ENCODE measurements at places on chromosomes 16 and 17. TPM values are rescaled to one million over a fixed set of nuclear protein-coding genes. Genes with fewer than 3 reads are reported as not detected.

DNA sequence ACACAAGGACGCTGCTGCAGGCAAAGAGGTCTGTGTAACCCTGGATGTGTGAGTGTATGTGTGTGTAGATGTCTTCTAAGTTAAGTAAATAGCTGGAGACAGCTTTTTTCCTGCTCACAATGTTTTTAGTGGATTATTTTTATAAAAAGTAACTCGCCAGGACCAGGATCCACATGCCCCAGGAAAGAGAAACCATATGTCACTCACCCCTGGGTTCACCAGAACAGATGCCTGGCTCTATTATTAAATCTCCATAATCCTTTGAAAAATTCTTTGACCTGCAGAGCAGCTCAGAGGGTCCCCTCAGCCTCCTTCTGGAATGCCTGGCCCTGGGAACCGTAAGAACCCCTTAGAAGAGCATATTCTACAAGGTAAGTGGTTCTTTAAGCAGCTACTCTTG, 18.0 kb downstream of the ABCC12 start:
- H3K4me3 ChIP-seq: no peak overlapping the region
- H3K36me3 ChIP-seq: no peaks in the 10 kb centered on the region
- no peaks in the 10 kb centered on the region for H3K27me3 ChIP-seq
- peaks cover 25% of the 10 kb centered on the region for H3K4me1 ChIP-seq
- no peak for DNase-seq

GRCh38 chr17:81252987-81253329, 13.8 kb downstream of the NDUFAF8 start:
- H3K27me3 ChIP-seq: no peaks in the 10 kb centered on the region
- no peak for DNase-seq
- peaks cover 7% of the 10 kb centered on the region for H3K36me3 ChIP-seq
- H3K27ac ChIP-seq: no peak overlapping the region
- H3K4me1 ChIP-seq: peaks cover 11% of the 10 kb centered on the region

The ANKS4B gene
- 0.78 TPM for total RNA-seq

- H3K27me3 ChIP-seq: no peaks in the 10 kb centered on the region
- no peak for DNase-seq
- no peaks in the 10 kb centered on the region for H3K36me3 ChIP-seq
- H3K4me3 ChIP-seq: no peak overlapping the region
These were observed 548.5 kb upstream of the SOX9 start for GRCh38 chr17:71572343-71572742.

The PSMD11 gene
- total RNA-seq: 18.9 TPM

The ABCC6 gene
- total RNA-seq: 19.4 TPM

The CACNA1H gene
- total RNA-seq: 15.2 TPM

The DLX4 gene
- not detected for total RNA-seq

DNA sequence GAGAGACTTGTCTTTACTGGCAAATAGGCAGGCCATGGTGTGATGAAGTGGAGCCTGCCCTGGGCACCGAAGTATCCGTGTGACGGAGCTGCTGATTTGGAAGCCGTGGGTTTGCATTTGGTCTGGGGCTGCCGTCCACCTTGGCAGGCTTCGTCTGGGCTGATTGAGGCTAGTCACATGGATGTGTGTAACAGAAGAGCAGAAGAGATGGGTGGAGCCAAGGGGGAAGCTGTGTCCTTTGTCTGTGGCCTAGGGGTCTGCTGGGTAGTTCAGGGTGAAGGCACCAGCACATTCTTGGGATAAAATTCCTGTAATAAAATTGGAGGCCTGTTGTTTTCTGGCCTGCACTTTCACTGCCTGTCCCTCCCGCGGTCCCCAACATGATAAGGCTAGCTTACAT, 106.1 kb downstream of the AATF start:
- no peaks in the 10 kb centered on the region for H3K27me3 ChIP-seq
- H3K4me1 ChIP-seq: no peaks in the 10 kb centered on the region
- no peak overlapping the region for H3K27ac ChIP-seq
- no peak overlapping the region for H3K4me3 ChIP-seq

The NRN1L gene
- total RNA-seq: not detected

DNA sequence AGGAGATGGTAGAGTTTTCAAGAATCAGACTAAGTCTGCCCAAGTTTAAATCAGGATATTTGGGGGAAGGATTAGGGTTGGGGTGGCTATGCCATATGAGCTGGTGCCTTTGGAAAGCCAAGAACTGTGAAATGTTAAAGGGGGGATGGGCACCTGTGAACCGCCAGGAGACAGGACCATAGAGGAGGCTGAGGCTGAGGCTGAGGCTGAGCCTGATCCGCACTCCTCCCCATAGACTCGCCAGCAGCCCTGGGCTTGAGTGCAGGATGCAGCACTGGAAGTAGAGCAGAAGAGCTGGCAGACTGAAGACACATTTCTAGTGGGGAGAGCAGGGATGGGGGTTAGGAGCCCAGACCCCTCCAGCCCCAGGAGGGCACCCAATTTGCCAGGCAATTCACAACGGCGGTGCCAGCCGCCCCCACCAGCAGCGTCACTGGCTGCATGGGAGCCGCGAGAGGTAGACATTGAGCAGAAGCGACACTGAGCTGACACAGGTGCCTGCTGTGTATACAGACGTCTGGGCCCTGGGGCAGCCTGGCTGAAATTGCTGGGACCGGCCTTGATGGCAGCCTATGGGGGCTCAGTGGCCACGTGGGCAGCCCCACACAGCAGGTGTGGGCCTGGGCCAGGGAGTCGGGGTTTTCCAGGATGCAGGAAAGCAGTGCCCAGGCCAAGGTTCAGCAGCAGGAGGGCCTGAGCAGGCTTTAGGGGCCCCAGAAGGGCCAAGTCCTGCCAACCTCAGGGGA, 9.2 kb downstream of the PIMREG start:
- no peaks in the 10 kb centered on the region for H3K36me3 ChIP-seq
- no peak overlapping the region for H3K27ac ChIP-seq
- H3K27me3 ChIP-seq: no peaks in the 10 kb centered on the region

DNA sequence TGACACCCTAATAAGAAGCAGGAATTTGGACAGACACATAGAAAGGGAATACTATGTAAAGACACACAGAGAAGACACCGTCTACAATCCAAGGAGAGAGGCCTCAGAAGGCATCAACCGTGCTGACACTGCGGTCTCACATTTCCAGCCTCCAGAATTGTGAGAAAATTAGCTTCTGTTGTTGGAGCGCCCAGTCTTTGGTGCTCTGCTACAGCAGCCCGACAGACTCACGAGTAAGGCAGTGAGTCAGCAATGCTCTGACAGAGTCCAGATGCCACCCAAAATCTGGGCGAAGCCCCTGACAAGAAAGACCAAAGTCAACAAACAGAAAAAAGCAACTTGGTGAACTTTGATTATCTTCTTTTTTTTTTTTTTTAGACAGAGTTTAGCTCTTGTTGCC, 32.5 kb upstream of the RAI1 start:
- H3K4me1 ChIP-seq: no peaks in the 10 kb centered on the region
- no peaks in the 10 kb centered on the region for H3K27me3 ChIP-seq
- H3K36me3 ChIP-seq: no peaks in the 10 kb centered on the region

- DNase-seq: no peak
- no peaks in the 10 kb centered on the region for H3K27me3 ChIP-seq
- H3K36me3 ChIP-seq: no peaks in the 10 kb centered on the region
- no peaks in the 10 kb centered on the region for H3K4me1 ChIP-seq
These were observed 378.7 kb downstream of the HS3ST4 start for GRCh38 chr16:26070302-26071100.

The DUSP14 gene
- total RNA-seq: 9.9 TPM

DNA sequence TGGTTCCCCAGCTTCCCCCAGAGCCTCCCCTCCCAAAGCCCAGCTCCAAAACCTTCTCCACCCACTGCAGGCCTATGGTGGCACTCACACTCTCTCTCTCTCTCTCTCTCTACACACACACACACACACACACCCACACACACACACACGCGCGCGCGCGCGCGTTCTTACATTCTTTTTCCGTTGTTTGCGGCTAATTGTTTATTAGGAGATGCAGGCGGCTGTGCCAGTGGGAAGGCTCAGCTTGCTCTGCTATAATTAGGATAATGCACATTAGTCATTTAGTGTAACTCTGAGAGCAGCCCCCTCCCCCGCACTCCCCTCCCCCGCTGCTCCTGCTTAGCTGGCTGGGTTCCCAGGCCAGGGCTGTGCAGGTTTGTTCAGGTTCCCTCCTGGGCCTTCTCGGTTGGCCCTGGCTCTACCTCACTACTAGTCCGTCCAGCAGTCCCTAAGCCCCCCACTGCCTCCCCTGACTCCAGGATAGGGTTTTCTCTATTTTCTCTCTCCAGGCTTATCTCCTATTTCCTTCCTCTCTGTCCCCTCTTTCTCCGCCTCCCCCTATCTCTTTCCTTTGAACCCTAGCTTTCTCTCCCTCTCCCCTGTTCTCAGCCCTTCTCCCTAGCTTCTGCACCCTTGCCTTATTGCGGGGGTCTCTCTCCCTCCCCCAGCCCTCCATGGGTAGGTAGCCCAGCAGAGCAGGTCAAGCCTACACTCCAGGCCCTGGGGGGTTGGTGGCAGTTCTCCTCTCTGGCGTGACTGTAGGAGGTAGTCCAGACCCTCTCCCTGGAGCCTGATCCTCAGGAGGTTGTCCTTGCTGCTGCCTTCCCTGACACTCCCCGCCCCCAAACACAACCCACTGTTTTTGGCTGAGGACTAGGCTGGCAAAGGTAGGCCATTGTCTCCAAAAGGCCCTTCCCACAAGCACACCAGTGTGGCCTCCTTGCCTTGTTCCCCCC, 34.0 kb downstream of the TMEM132E start:
- no peaks in the 10 kb centered on the region for H3K36me3 ChIP-seq
- no peak overlapping the region for H3K4me3 ChIP-seq
- no peaks in the 10 kb centered on the region for H3K27me3 ChIP-seq
- H3K4me1 ChIP-seq: no peaks in the 10 kb centered on the region
- H3K27ac ChIP-seq: no peak overlapping the region

The MT1M gene
- total RNA-seq: 9.6 TPM

The RFNG gene
- total RNA-seq: 43.1 TPM

- DNase-seq: no peak
- no peaks in the 10 kb centered on the region for H3K27me3 ChIP-seq
- H3K4me1 ChIP-seq: peaks cover 27% of the 10 kb centered on the region
These were observed 1.3 kb downstream of the PLXDC1 start for GRCh38 chr17:39150104-39150634.

DNA sequence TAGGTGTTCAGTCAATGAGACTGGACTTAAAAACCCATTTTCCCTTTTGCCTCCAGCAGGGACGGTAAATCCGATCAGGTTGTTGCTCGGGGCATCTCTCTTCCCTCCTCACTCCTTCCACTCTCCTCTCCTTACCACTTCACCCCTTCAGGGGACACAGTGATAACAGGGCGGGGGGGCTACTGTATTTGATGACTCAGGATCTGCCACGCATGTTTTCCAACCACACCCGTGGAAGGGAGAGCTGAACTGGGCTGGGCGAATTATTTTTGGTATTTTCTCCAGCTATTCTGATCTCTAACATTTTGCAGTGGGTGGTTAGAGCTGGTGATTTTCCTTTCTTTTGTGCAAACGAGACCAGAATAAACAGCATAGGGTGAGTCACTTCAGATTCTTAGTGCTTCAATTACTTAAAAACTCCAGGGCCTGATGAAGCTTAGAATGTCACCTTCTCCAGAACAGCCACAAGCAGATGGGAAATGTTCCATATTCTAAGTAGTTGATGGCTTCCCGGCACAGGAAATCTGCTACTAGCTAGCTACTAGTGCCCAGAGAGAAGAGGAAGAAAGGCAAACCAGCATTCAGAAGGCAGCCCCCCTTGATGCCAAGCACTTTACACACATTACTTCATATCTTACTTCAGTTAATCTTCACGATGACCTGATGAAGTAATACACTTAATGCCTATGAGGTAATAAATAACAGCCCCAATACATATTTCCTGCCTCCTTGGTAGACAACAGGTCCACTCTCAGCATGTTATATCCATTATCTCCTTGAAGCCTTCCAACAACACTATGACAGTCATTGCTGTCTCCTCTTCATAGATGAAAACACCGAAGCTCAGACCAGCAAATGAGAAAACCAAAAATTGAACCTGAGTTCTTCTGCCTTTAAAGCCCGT, 74.1 kb downstream of the ASIC2 start:
- no peak overlapping the region for H3K27ac ChIP-seq
- no peaks in the 10 kb centered on the region for H3K27me3 ChIP-seq
- no peak overlapping the region for H3K4me3 ChIP-seq
- H3K4me1 ChIP-seq: no peaks in the 10 kb centered on the region
- no peaks in the 10 kb centered on the region for H3K36me3 ChIP-seq
- DNase-seq: no peak

The C17orf113 gene
- total RNA-seq: 4.4 TPM

GRCh38 chr17:42889809-42890208, 10.8 kb upstream of the G6PC1 start:
- peaks cover 55% of the 10 kb centered on the region for H3K4me1 ChIP-seq
- DNase-seq: no peak
- H3K36me3 ChIP-seq: no peaks in the 10 kb centered on the region

The KCNG4 gene
- total RNA-seq: not detected

The HBA1 gene
- not detected for total RNA-seq

- H3K4me3 ChIP-seq: no peak overlapping the region
- no peaks in the 10 kb centered on the region for H3K36me3 ChIP-seq
These were observed 19.9 kb upstream of the GPATCH8 start for GRCh38 chr17:44522883-44523671.

- H3K4me1 ChIP-seq: peaks cover 8% of the 10 kb centered on the region
- DNase-seq: no peak
- peaks cover 13% of the 10 kb centered on the region for H3K36me3 ChIP-seq
- H3K27me3 ChIP-seq: no peaks in the 10 kb centered on the region
- H3K4me3 ChIP-seq: no peak overlapping the region
These were observed 7.5 kb downstream of the UBE2Z start for GRCh38 chr17:48915459-48916282.

The HS3ST6 gene
- total RNA-seq: not detected
